ENCODE measurements at places on chromosomes 4 and X.

- no peak for DNase-seq
Measured at GRCh38 chr4:17165286-17165685, 266.8 kb upstream of the LDB2 start.

DNA sequence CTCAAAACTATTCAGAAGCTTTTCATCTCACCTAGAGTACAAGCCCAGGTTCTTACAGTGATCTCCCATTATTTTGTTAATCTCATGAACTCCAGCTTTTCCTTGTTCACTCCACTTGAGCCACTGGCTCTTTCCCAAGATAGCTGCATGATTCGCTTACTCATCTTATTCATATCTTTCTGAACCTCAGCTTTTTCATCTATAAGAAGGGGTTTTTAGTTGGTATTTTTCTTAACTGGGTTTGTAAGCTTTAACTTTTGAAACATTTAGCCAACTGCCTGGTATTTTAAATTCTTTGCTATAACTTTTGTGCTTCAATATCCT lies 24.0 kb downstream of the GIMD1 start:
- no peak for DNase-seq

DNA sequence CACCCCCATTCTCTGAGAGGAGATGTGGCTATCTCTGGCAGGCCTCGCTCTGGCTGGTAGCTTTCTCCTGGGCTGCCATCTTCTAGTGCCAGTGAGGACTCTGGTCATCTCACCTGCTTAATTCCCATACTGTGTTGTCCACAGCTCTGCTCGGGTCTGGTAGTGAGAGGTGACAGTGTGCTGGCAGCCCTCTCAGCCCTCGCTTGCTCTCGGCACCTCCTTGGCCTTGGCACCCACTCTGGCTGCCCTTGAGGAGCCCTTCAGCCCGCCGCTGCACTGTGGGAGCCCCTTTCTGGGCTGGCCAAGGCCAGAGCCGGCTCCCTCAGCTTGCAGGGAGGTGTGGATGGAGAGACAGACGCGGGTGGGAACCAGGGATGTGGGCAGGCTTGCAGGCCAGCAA lies 52.7 kb downstream of the CPLX1 start:
- no peak for DNase-seq

- no peak for DNase-seq
Measured at GRCh38 chr4:180932370-180933001, 1310.7 kb upstream of the TENM3 start.

- DNase-seq = no peak
Measured at GRCh38 chrX:97867266-97867665, 983.6 kb downstream of the RPA4 start.

DNA sequence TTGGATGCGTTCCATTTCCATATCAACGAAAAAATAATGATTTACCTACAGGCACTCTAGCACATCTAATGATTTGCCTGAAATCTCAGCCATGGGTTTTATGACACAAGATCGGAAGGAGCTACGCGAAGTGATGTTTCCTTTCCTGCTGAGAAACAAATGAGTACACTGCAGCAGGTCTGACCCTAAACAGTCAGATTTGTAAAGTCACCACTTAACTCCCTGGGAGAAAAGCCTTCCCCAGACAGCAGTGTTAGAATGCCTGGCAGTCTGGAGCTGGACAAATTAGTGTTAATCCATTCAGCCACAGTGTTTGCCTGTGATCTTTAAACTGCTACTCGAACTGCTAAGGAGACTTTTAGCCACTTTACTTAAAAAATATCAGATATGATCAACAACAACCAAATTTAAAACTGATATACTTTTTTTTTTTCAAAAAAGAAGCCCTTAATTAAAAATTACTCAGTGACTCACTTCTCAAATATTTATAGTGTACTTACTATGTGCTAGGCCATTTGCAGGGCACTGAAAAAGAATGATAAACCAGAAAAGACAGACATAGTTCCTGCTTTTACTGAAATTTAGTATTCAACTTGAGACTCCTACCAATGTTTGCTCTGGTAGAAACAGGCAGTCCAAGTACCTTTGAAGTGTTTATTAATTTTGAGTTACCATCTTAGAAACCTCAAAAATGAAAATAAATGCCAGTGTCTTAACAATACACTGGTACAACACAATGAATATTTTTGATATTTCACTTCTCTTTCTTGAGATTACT lies 104.5 kb downstream of the SHISA3 start:
- DNase-seq = no peak

DNA sequence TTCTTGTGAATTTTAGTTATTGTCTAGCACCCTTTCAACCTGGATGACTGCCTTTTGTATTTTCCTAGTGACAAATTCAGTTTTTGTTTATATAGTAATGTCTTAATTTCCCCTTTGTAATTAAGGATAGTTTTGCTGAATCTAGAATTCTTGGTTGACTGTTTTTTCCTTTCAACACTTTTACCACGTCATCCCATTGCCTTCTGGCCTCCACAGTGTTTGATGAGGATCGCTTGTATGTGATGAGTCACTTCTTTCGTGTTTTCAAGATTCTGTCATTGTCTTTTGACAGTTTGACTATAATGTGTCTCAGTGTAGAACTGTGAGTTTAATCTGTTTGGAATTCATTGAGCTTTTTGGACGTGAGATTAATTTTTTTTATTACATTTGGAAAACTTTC lies 30.1 kb downstream of the KDM6A start:
- DNase-seq = no peak

DNA sequence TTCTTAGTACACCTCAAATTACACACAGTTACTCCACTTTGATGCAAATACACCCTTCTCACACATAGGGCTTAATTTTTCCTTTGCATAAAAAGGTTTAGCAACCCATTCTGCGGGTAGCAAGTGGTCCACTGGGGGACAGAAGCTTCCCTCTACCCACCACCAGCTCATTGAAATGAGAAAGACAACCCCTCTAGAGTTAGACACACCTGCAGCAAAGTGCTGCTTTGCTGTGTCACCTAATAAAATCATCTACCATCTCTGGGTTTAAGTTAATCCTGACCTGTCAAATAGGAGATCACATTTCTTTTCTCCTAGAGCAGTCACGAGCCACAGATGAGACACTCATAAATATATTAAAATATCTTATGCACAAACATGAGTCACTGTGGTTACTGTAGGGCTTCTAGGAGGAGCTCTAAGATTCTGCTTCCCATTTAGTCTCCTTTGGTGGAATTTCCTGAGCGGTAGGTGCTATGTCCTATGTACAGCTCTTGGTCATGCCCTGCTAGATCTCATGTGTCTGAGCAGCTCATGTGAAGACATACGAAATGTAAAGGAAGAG lies 11.9 kb downstream of the BMX start:
- no peak for DNase-seq

- no peak for DNase-seq
Measured at GRCh38 chr4:85448906-85449890, 25.8 kb upstream of the ARHGAP24 start.

- DNase-seq = no peak
Measured at GRCh38 chr4:166341992-166342391, 469.0 kb downstream of the TLL1 start.

- no peak for DNase-seq
Measured at GRCh38 chr4:61373901-61374440, 173.8 kb downstream of the ADGRL3 start.

DNA sequence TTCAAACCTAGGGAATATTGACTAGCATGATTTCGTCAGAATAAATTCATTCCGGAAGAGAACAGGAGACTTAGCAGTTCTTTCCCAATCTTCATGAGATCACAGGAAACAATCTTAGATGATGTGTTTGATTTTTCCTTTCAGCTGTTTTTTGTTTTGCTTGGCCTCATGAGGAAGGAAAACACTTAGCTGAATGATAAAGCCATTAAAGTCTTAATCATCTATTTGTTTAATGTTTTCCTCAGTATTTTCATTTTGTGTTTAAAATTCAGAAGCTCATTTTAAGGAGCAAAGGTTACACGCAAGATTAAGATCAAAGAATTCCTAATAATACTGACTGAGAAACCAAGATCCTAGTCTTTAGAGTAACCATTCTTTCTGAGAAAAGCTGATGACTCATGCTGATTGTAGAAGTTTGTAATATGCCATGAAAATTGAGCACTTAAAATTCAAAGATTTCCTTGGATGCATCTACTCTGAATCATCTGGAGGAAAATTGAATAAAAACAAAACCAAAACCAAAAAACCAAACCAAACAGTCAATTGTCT lies 15.4 kb upstream of the TBC1D19 start:
- DNase-seq = no peak

- DNase-seq = no peak
Measured at GRCh38 chr4:176883108-176883550, 90.4 kb upstream of the VEGFC start.

- DNase-seq = no peak
Measured at GRCh38 chrX:13059637-13060499, 15.4 kb upstream of the FAM9C start.

DNA sequence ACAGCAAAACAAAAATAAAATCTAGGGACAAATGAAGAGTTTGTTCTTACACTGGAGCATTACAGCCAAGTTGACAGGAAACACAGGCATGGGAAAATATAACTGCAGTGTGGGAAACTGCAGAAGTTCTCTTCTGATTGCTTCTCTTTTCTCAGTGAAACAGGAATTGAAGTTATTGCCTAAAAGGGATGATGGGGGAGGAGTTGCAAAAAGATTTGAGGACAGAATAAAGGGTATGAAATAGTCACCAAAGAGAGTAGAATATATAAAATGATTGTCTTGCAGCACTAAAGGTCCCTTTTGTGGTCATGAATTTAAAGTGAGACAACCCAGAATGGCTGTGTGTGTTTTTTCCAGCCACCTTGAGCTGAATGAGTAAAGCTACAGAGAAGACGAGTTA lies 103.7 kb downstream of the JADE1 start:
- no peak for DNase-seq

GRCh38 chr4:24053934-24054333 lies 164.1 kb upstream of the PPARGC1A start:
- DNase-seq = no peak

DNA sequence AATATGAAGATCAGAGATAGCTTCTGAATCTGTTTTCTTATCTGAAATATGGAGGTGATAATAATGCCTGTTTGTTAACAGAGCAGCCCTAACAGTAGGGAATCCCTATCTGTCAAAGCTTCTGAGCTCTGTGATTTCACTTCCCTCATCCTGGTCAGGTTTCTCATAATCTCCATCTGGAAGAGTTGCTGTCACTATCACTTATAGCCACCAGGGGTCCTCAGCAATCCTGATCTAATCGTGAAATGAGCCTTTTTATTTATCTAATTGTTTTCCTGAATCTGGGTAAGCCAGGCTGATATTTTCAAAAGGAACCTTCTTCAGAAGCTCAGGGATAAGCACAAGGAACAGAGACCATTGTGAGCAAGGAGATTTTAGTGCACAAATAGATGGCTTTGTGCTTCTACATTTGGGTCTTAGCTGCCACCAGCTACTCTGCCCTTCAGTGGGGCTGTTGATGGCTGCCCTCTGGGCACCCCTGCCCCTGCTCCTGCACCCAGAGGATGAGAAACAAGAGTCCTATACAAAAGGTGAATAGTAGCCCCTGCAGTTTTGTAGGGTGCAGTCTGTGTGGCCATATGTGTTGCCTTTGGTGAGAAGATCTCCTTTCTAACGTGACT lies 196.4 kb upstream of the RADX start:
- DNase-seq = no peak

DNA sequence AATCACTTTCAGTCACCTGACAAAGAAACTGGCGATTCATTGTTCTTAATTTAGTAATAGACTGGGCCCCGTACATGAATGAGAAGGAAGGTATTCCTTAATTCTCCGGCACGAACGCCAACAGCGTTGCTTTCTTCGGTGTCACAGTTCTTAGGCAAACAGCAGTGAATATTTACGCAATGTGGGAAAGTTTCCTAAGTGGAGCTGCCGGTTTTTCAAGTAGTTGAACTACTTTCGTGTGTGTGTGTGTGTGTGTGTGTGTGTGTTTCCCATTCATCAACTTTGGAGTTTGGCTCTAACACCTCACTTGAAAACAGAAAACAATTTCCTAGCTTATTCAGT lies 651 bp downstream of the NXT2 start:
- DNase-seq = no peak

GRCh38 chr4:150591904-150592303 lies 10.0 kb downstream of the MAB21L2 start:
- DNase-seq = no peak

- no peak for DNase-seq
Measured at GRCh38 chrX:133403984-133404383, 11.3 kb downstream of the GPC4 start.

DNA sequence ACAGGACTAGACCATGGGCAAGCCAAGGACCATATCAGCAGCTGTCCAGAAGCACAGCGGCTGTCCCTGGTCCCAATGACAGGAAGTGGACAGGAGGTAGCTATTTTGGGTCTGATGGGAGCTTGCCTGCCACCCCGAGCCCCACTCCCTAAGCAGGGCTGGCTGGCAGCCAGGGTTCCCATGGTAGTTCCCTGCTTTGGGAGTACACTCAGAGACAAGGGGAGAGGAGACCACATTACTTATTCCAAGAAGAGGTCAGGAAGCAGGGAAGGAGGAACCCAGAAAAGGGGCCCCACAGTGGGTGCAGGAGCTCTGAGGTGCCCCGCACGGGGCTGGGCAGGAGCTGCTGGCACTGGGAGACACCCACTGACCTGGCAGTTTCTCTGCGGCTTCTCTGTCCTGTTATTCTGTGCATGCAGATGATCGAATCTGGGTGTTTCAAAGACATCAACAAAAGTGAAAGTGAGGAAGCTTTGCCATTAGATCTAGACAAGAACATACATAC lies 36.3 kb downstream of the HTT-AS start:
- no peak for DNase-seq

DNA sequence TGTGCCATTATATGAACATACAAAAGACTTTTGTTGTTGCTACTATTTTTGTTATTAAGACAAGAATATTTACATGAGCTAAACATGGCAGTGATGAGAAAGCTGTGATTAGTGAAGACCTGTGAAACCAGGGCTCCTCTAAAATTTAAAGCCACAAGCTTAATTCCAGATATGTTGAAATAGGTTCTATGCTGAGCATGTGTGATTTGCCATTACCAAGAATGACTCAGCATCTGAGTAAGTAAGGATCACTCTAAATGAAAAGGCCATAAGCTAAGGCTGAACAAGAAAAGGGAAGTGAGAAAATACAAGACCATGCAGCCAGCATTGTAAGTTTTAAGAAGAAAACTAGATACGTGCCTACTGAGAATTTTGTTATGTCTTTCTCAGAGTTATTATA lies 75.9 kb upstream of the CAMK2D start:
- no peak for DNase-seq

DNA sequence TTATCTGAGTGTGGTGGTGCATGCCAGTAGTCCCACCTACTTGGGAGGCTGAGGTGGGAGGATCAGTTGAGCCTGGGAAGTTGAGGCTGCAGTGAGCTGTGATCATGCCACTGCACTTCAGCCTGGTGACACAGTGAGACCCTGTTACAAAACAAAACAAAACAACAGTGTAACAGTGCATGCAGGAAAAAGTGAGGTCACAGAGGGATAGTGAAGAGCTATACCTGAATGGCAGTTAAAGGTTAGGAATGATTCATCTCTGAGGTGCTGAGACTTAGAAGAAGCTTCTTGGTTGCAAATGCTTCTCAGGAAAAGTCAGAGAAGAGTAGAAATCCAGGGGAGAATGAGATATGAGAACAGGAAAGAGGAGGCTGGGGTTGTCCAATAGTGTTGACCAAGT lies 178.7 kb downstream of the FRAS1 start:
- no peak for DNase-seq
